GM18507 (cell line): ENCODE measurements at places on chromosomes 1 and 21.
A peak's percentile ranks its signal among the peaks of the same experiment; 100 is the strongest.

- DNase-seq, result no peak
Measured at GRCh38 chr1:159867664-159868026, 5.2 kb upstream of the VSIG8 start.

DNA sequence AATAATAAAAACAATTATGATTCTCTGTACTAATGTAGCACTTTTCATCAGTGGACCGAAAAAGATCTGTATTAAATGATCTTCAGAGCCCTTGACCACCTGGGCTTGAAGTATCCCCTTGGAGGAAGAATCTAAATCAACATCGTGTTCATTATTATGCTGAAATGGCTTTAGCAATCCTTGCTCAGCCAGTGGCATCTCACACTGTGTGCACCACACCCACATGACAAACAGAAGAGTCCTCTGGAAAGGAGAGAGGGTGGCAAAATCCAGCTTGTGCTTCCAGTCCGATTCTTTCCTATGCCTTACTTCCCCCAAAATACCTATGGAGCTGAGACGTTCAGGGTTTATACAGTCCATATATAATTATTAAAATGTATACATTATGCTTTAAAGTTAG lies 318.5 kb upstream of the RUNX1 start:
- no peak for DNase-seq

GRCh38 chr1:36269408-36269838 lies 36.7 kb upstream of the SH3D21 start:
- DNase-seq, result no peak

- no peak for DNase-seq
Measured at GRCh38 chr1:22826604-22827580, 116.3 kb downstream of the EPHB2 start.

- no peak for DNase-seq
Measured at GRCh38 chr1:87134061-87134460, 194.6 kb upstream of the LMO4 start.

DNA sequence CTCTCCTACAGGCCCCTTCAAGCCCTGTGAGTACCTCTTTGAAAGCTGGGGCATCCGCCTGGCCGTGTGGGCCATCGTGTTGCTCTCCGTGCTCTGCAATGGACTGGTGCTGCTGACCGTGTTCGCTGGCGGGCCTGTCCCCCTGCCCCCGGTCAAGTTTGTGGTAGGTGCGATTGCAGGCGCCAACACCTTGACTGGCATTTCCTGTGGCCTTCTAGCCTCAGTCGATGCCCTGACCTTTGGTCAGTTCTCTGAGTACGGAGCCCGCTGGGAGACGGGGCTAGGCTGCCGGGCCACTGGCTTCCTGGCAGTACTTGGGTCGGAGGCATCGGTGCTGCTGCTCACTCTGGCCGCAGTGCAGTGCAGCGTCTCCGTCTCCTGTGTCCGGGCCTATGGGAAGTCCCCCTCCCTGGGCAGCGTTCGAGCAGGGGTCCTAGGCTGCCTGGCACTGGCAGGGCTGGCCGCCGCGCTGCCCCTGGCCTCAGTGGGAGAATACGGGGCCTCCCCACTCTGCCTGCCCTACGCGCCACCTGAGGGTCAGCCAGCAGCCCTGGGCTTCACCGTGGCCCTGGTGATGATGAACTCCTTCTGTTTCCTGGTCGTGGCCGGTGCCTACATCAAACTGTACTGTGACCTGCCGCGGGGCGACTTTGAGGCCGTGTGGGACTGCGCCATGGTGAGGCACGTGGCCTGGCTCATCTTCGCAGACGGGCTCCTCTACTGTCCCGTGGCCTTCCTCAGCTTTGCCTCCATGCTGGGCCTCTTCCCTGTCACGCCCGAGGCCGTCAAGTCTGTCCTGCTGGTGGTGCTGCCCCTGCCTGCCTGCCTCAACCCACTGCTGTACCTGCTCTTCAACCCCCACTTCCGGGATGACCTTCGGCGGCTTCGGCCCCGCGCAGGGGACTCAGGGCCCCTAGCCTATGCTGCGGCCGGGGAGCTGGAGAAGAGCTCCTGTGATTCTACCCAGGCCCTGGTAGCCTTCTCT lies 23.5 kb downstream of the UBE2T start:
- no peak for DNase-seq

- DNase-seq, result no peak
Measured at GRCh38 chr21:26847921-26848320, 2.7 kb upstream of the ADAMTS1 start.

GRCh38 chr1:192140382-192140781 lies 17.9 kb upstream of the RGS18 start:
- DNase-seq, result no peak

DNA sequence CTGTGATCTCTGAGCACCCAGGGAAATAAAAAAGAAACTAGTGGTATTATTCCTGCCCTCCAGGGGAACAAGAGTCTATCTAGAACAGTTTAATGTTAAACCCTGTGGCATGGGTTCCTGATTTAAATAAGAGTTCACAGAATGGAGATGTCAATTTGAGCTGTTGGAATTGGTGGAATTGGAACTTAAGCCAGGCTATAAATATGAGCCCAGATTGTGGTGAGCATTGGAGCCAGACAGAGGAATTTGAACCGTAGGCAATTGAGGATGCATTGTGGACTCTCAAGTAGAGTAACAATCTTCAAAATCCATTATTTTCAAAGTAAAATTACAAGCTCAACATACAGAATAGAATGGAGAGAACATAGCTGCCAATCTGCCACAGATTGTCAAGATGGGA lies 98.2 kb downstream of the NEK7 start:
- DNase-seq, result no peak

DNA sequence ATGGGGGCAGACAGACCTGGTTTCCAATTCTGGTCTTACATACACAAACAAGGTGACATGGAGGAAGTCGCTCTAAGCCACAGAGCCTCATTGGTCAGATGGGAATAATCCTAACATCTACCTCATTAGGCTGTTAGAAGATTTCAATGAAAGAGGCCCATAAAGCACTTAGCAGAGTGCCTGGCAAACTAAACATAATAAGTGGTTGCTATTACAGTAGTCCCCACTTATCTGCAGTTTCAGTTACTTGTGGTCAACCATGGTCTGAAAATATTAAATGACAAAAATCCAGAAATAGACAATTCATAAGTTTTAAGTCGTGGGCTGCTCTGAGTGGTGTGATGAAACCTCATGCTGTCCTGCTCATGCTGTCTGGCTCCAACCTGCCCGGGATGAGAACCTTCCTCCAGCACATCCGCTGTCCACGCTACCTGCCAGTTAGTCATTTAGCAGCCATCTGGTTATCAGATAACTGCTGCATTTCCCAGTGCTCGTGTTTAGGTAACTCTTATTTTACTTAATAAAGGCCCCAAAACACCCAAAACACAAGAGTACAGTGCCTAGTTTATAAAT lies 112.3 kb downstream of the DDX20 start:
- DNase-seq, result no peak

GRCh38 chr21:31030367-31031106 lies 7.7 kb downstream of the KRTAP19-8 start:
- DNase-seq, result no peak

DNA sequence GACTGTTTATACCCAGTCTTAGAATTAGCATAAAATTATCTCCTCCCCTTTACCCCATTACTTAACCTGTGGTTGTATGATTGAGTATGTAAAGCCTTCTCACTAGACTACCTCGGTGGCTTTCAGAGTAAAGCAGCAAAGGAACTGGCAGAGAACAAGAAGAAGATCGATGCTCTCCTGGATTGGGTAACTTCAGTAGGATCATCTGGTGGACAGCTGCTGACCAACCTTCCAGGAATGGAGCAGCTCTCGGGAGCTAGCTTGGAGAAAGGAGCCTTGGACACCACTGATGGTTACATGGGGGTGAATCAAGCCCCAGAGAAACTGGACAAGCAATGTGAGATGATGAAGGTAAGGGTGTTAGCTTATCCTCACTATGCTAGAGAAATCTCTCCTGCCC lies 138.6 kb upstream of the BMP8A start:
- DNase-seq, result no peak

- no peak for DNase-seq
Measured at GRCh38 chr21:21199342-21200102, 201.3 kb downstream of the NCAM2 start.

DNA sequence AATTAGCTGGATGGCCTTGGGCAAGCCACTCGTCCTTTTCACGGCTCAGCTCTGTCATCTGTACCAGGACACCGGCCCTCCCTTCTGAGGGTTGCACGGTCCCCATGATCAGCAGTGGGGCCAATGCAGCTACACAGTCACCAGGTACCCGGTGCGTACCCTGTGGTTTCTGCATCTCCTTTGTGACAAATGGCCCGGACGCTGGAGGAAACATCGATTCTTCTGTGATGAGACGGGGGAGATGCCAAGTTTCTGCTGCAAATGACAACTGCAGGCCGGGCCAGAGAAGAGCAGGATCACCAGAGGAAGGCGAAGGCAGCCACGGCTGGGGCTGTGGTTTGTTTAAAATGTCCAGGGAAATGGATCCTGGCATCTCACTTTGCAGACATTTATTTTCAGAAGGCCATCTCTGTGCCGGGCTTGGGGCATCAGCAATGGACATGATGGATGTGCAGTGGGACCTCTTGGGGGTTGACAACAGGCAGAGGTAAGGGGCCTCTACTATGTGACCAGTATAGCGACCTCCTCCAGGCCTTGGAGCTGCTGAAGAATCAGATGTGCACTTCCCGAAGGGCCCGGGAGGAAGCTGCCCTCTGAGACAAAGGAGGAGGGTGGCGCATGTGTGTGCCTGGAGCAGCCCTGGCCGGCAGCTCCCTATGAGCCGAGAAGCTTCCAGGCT lies 221.9 kb upstream of the C1orf174 start:
- DNase-seq, result no peak

DNA sequence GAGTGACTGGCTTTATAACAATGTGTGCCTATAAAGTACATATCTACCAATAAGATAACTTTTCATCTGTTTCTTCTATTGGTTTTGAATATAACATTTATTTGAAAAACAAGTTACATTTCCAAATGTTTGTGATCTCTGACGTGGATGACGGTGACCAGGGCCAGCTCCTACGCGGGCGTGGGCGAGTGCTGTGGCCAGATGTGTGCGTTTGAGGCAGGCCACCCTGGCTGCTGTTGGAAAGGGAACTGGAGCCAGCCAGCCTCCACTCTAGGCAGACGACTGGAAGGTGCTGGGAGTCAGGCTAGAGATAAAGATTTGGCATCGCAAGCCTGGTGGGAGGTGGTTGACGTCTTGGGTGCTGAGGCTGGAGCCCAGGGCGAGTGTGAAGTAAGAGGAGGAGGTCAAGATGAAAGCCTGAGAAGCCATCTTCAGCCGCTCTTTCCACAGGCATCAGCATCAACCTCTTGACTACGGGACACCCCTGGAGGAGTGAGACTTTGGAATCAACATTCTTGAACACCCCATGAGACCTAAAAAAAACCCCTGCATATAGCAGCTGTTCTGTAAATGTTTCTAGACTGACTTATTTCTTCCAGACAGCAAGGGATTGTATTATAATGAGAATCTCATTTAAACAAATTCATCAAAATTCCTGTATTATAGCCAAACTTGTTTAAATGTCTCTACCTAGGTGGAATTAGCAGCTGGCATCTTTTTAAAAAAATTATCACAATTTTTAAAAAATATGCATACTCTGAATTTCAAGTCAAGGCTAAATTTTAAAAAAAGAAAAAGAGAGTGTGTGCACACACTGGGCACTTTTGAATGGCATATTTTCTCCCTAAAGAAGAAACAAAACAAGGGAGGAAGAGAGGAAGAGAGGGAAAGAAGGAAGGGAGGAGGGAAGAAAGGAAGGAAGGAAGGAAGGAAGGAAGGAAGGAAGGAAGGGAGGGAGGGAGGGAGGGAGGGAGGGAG lies 112.5 kb upstream of the SLC44A3 start:
- DNase-seq, result no peak

DNA sequence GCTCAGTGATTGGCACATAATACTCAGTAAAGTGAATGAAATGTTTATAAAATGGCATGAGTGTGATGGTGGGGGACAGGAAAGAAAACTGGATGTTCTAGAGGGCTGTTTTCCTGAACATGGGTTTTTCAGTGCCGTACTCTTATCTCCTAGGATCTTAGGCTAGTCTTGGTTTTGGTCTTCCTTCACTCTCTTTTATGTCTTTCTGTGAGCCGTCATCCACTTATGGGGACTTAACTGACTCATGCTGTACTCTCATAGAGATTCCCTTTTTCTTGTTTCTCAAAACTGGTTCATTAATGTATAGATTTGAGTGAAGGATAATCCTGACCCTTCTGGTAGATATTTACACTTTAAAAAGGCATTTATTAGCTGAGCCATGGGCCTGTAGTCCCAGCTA lies 16.6 kb downstream of the AGO3 start:
- no peak for DNase-seq

- no peak for DNase-seq
Measured at GRCh38 chr1:66210635-66211244, 323.2 kb upstream of the SGIP1 start.

DNA sequence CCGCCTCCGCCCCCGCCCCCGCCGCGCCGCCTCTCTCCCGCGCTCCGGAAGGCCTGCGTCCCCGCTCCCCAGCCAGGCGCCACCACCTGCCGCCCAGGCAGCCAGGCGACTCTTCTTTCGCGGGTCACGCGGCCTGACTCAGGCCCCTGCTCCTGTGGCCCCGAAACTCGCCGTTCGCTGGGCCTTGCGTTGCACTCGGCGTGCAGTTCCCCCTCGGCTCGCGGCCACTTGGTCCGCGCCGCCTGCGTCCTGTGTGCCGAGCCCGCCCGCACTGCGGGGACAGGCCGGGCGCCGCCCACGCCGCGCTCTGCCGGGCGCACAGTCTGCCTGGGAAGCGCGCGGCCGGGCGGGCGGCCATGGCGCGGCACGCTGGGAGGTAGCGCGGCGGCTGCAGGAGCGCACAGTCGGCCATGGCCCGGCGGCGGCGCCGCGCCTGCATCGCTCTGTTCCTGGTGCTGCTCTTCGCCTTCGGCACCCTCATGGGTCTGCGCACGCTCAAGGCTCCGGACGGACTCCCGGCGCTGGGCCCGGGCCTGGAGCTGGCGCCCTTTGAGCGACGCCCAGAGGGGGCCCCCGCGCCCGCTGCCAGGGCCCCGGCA lies at the start of gene MANEAL:
Gene MANEAL, plus strand, starts transcription at position 75 of the 599 bp plus-strand sequence. Its CDS starts 336 bp downstream, at position 411.
- DNase-seq, result peak; percentile 70

GRCh38 chr1:152398812-152399698 lies 15.0 kb downstream of the CRNN start:
- DNase-seq, result no peak

GRCh38 chr21:45737485-45738166 lies 94.1 kb downstream of the PCBP3 start:
- DNase-seq, result no peak

GRCh38 chr1:21301794-21302440 lies 11.7 kb upstream of the ECE1 start:
- no peak for DNase-seq

GRCh38 chr1:225350872-225351271 lies 77.0 kb downstream of the LBR start:
- DNase-seq, result no peak

DNA sequence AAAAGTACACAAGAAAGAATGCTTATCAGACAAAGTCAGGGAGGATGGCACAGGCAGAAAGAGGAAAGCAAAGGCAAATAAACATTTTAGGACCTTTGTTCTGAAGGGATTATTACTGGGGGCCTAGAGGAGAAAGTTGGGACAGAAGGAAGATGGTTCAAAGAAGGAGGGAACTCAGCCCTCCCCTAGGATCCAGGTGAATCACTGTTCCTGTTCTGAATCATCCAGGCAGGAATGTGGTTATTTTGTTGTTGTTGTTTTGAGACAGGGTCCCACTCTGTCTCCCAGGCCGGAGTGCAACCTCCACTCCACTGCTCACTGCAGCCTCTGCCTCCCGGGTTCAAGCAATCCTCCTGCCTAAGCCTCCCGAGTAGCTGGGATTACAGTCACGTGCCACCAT lies 38.5 kb upstream of the PSEN2 start:
- no peak for DNase-seq

- no peak for DNase-seq
Measured at GRCh38 chr1:25148673-25149300, 83.5 kb downstream of the SYF2 start.

- DNase-seq, result no peak
Measured at GRCh38 chr21:44998621-44999427, 59.0 kb downstream of the SLX9 start.

- no peak for DNase-seq
Measured at GRCh38 chr1:163106364-163106987, 37.3 kb downstream of the RGS4 start.
